Memory B cell (primary cell): ENCODE measurements at places on chromosomes 1 and 21.

DNA sequence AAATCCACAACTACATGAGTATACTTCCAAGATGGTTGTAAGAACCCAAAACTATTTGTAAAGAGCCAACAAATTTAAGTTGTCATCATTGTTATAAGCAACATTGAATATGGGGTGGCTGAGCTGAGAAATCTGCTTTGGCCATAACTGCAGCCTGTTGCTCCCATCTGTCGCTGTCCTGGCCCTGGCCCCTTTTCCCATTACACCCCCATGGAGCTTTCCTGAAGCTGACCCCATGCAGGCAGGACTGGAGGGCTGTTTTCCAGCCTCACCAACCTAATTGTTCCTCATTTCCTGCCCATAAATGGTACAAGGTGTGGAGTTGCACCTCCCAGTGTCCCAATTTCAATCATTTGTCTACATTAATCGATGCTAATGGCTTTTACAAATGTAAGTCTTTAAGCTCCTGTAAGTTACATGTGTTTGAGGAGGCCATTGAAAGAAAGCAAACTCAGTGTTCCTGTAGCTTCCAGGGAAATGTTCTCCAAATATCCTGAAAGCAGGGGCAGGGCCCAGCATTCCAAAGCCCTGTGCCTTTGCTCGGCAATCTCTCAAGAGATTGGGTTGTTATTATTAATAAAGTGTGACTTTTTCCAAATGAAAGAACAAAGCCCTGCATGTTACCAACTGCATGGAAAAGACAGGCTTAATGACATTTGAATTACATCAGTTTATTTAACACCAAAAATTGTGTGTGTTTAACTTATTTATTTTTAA, 545.9 kb downstream of the PLPP3 start:
- no peak for DNase-seq

DNA sequence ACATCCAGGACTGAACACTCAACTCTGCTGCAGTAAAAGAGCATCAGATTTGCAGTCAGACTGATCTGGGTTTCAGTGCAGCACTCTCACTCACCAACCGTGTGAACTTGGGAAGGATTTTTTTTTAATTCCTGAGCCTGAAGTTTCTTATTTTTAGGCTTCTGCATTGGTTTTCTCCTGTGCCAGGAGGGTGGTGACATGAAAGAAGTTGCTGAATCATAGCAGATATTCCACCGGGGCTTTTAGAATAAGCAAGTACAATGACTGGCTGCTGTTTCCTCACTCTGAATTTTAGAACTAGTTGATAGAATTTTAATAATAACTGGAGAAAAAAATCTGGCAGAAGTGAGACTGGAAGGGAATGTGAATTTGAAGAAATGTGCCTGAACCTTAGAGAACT, 11.6 kb downstream of the ADAM30 start:
- no peak for DNase-seq

- no peak for DNase-seq
Measured at GRCh38 chr1:209341146-209341545, 242.4 kb upstream of the CAMK1G start.

DNA sequence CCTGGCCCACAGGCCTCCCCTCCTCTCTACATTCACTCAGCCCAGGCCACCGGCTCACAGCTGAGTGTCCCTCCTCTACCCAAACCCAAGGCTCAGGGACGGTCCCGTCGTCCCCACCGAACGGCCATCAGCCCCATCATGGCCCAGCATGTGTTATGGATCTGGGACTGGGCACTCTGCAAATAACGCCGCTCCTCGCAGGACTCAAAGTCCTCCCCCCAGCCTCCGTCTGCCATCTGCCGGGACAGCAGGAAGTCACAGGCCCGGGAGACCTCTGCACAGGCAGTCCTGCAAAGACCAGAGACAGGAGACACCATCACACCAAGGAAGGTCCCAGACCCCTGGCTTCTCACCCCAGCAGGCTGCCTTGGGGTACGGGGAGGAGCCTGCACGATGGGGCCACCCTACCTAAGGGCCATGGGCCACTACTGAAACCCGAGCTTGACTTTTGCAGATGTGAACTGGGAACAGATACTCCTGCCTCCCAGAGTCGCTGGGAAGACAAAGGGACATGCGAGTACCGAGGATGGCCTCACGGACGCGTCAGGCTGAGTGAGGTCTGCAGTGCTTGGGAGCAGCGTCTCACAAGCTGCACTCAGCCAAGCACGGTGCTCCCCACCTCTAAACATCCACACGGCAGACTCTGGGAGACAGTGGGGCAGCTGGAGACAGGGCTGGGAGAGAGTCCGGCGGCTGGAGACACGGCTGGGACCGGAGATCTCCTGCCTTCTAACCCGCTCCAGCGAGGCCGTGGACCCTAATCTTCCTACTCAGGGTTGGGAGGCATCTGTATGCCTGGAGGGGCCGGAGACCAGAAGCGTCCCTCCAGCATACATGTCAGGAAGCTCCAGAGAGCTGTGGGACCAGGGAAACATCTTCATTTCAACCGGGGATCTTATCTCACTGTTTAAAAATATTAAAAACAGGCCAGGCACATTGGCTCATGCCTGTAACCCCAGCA, 10.4 kb upstream of the SPATC1L start:
- DNase-seq, result no peak

DNA sequence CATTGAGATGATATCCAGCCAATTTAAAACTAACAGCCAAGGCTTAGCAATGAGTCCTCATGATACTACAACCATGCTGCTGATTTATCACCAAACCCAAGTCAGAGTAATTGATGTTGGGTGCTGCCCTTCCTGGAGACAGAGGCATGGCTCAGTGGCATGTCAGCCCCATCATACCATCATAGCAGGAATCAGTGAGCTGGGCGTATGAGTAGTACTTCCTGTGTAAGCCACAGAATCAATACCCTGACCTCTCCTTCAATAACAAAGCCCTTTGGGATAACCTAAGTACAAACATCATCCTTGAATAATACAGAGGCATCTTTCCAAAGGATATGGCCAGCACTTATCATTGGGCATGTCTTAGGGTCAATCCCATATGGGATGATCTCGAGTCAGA, 3.0 kb upstream of the LCE1E start:
- DNase-seq, result no peak

GRCh38 chr1:207828485-207829158, 76.8 kb downstream of the CD46 start:
- DNase-seq, result no peak

GRCh38 chr1:38194472-38194871, 147.9 kb upstream of the POU3F1 start:
- no peak for DNase-seq

- DNase-seq, result no peak
Measured at GRCh38 chr1:229208481-229208880, 62.4 kb upstream of the RAB4A start.

- DNase-seq, result no peak
Measured at GRCh38 chr1:204196068-204196795, at the start of gene KISS1. KISS1 (minus strand) TSS chr1:204196491; CDS start chr1:204192876, 3,615 bp downstream.

GRCh38 chr1:235004276-235004675, 124.4 kb downstream of the TOMM20 start:
- no peak for DNase-seq

DNA sequence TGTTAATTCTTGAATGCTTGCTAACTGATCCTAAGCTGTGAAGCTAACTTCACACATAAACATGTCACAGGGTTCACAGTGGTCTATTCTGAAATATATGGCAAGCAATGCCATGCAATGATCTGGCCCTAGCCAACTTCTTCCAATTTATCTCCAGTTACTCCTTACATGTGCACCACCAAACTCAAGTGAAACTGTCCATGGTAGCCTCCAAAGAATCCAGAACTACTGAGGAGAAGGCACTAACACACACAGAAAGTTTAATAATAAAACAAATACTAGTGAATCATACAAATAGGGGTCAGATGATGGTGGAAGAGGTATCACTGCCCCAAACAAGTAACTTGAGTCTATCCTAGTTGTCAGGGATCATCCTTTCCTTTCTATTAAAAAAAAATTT, 172.6 kb upstream of the RAB4A start:
- DNase-seq, result no peak

- no peak for DNase-seq
Measured at GRCh38 chr1:245512980-245513578, 358.3 kb downstream of the KIF26B start.

GRCh38 chr1:184463680-184464079, 76.9 kb downstream of the C1orf21 start:
- no peak for DNase-seq

DNA sequence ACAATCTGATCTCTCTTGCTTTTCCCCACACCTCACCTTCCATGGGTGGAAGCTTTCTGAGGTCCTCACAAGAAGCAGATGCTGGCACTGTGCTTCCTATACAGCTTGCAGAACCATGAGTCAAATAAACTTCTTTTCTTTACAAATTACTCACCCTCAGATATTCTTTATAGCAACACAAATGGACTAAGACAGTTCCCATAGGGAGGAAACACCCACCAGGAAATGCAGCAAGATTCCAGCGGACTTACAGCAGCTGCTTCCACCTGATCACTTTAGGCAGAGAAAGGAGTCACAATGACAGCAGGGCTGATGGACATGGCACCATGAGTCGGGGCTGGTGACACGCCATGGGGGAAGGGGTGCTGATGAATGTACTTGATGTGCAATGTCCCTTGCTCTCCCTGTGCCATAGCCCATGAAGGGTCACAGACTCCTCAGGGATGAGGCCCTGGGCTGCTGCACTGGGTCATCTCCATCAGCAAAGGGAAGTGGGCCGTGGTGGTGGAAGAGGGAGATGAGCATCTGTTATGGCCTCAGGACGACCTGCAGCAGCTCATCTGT, 53.9 kb downstream of the PRSS38 start:
- DNase-seq, result no peak

DNA sequence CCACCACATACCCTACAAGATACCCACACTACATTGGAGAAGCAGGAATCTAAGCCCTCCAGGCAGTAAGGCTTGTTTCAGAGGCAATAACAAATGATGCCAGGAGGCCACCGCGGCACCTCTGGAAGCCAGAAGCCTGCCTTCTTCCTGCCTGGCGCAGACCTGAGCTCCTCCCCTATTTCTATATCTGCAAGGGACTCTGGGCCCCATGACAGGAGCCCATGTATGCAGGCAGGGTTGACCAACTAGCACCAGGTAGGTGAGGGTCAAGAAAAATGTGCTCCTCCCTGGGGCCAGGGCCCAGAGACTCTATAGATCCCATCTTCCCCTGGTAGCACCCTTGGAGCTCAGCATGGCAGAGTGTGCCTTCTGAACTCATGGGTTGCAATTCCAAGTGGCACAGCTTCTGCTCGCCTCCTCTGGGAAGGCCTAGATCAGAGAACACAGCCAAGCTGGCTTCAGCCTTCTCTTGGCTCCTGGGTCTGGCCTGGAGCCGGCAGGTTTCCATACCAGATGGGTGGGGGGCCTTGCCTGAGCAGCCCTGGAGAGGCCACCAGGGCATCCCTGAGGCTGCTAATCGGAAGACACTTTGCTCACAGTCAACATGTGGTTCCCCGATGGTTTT, 85.1 kb downstream of the STUM start:
- no peak for DNase-seq

- DNase-seq, result no peak
Measured at GRCh38 chr1:47209091-47209490, 19.3 kb upstream of the PDZK1IP1 start.

GRCh38 chr1:44236490-44237272, 23.4 kb downstream of the DMAP1 start:
- DNase-seq, result no peak
